ENCODE measurements at places on chromosomes 1 and 21.
A peak's percentile ranks its signal among the peaks of the same experiment; 100 is the strongest.

- no peak for DNase-seq
Measured at GRCh38 chr1:6580593-6581409, 1.0 kb downstream of the ZBTB48 start.

DNA sequence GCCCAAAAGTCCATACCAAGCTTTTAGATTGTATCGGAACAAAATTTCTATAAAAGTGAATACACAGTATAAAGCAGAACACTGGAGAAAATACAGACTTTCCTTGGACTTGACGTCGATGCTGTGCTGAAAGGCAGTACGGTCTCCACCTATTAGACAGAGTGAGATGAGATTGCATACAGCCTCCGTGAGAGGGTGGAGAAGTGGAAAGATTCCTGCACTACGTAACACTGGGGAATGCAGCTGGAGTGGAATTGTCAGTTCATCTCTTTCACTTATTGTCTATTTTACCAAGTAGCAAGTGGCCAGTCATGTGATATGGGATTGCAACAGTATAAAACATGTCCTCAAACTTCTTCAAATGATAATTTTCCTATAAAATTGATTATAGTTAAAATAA lies 209.5 kb downstream of the ZP4 start:
- no peak for DNase-seq

GRCh38 chr1:11339346-11340232 lies 66.6 kb downstream of the UBIAD1 start:
- DNase-seq, result no peak

GRCh38 chr21:30769724-30770431 lies 14.7 kb upstream of the KRTAP21-1 start:
- no peak for DNase-seq

- DNase-seq, result no peak
Measured at GRCh38 chr1:224178894-224179293, 4.1 kb upstream of the DEGS1 start.

- no peak for DNase-seq
Measured at GRCh38 chr1:157916887-157917570, 75.4 kb upstream of the CD5L start.

DNA sequence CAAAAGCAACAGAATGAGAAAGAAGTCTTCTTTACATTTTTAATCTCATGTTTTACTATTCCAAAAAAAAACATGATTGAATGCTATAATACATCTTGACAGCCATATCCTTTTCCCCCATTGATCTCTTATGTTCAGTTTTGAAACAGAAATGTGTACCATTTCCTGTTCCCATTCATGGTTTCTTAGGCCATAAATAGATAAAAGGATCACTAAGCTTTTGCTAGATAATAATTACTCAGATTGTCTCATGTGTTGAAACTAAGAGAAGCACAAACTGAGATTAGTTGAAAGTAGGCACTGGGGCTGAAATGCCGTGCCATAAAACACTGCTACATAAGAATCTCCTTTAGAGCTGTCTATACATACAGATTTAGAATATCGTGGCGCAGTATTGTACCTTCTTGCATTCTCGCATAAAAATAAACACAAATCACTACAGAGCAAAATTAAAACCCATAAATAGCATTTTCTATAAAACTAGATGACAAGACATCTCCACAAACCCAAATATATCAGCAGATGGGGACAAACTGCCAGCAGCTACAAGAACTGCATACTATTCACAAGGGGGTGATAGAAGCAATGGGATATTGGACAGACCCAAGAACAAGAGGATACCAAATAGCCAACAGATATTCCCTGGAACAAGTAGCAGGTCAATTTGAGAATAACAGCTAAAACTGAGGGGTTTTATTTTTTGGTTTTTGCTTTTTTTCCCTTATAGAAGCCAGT lies 405.3 kb upstream of the PRMT6 start:
- no peak for DNase-seq

DNA sequence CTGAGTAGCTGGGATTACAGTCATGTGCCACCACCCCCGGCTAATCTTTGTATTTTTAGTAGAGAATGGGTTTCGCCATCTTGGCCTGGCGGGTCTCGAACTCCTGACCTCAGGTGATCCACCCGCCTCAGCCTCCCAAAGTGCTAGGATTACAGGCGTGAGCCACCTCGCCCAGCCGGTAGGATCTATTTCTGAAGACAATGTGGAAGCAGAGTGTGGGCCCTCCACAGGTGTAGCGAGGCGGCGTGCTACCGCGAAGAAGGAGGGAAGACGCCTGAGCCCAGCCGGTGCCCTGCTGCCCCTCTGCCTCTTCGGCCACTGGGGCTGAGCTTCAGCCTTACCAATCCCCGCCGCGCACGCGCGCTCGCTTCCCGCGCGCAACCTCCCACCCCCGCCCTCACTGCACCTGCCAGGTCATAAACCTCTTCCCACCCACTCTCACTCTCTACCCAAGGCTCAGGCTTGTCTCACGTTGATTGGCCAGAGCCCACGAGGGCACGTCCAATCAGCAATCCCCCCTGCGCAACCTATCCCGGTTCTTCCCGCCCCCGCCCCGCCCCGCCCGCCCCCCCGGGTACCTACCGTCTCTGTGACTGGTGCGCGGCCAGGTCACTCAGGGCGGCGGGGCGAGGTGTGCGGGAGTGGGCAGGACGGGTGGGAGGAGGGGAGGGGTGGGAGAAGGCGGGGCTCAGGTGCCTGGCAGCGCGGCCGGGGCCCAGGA lies 409 bp upstream of the HOOK1 start:
- DNase-seq, result peak; percentile 69

DNA sequence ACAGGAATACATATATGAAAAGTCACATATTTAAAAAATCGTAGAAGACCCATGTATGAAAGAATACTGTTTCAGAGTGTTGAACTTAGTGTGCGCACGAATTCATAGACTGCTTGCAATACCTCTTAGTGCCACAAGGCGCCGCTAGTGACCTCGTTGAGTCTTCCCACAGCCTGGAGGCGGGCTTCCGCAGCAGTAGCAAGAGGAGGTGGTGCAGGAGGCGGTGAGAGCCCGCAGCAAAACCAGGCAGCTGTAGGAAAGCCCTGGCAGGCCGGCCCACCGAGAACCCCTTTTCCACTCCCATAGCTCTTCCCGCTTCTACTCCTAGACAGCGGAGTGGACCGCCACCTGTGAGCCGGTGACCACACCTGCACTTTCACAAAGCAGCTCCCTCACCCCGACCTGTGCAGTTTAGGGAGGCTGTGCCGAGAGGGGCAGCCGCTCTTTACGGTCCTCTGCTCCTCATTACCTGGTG lies 23.5 kb downstream of the MTARC1 start:
- DNase-seq, result peak; percentile 65

DNA sequence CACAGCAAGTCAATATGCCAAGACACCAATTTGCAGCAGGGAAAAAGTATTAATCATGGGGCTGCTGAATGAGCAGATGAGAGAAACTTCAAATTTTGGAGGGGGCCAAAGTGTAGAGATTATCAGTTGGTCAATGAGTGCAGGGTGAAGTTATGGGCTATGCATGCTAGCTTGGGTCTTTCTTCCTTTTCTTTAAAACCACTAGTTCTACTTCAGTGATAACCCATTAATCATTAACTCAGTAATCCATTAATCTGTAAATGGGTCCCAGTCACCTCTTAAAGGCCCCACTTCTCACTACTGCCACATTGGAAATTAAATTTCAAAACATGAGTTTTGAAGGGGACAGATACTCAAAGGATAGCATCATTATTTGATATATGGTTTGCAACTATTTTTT lies 688.6 kb upstream of the ADGRL4 start:
- no peak for DNase-seq

DNA sequence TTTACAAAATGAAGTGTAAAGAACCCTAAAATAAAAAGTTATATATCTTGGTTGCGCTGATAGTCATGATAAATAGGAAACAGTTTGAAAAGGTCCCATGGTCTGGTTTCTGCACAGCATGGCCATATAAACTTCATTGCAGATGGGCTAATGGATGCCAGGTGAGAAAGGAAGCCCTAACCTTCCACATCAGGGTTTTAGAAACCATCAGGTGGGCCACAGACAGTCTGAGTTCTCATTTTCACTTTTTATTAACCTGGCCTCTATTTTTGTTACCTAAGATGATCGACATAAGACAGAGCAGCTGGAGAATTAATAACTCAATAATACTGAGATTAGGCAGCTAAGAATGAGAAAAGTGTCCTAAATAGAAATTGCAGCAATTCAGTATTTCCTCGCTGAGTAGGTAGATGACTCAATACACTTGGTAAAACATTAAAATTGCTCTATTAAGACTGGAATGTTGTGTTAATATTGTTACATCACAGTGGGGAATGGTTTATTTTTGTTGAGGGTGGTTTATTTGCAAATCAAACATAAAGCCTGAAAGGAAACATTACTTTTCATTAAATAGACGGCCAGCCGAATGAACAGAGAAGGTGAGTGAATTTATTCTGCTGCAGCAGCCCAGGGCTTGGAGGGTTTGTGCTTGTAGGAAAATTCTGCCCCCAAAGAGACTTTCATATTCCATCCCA lies 21.1 kb downstream of the C1orf21 start:
- no peak for DNase-seq

- no peak for DNase-seq
Measured at GRCh38 chr21:45611939-45612664, 31.4 kb upstream of the PCBP3 start.

DNA sequence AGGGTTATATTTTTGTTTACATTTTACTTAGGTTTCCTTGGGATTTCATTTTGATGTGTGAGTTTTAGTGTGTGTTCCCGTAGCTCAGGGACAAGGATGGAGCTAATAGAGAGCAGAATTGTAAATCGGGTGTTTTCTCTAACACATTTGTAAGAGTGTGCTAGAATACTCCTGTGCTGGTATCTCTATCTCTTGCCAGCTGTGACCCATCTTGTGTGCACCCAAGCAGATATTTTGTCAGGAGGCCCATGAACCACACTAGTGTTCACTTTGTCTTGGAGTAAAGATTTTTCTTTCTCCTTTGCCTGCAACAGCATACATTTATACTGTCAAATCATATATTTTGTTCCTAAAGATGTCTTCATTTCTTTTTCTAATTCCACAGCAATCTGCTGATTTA lies 23.4 kb downstream of the KRTAP19-8 start:
- DNase-seq, result no peak

DNA sequence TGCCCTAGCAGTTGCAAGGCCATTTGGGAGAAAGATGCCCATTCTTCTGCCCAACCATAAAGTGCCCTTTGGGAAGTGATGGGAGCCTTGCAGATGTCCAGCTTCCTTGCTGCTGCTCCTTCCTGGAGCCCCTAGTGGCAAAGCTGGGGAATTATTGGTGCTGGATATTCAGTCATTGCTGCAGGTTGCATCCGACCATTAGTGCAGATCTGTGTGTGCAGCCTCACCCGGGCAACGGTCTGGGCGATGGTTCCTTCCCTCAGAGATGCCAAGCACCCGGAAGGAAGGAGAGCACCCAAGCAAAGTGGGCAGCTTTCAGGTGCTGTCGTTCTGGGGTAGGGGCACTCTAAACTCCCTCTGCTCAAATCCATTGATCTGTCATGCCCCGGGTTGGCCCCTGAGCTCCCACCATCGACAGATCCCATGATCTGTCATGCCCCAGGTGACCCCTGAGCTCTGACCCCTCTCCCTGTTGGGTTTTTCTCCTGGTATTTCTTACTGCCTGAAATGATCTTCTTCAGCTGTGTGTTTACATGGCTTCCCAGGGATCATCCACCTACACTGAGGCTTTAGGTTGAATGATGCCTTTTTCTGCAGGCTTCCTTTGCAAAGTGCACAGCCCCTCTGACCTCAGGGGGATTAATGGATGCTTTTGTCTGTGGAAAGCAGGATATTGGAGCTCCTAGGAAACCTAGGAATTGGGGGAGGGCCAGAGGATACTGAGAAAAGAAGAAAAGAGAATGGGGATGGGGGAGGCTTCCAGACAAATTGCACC lies 467.5 kb downstream of the PTPRU start:
- no peak for DNase-seq

DNA sequence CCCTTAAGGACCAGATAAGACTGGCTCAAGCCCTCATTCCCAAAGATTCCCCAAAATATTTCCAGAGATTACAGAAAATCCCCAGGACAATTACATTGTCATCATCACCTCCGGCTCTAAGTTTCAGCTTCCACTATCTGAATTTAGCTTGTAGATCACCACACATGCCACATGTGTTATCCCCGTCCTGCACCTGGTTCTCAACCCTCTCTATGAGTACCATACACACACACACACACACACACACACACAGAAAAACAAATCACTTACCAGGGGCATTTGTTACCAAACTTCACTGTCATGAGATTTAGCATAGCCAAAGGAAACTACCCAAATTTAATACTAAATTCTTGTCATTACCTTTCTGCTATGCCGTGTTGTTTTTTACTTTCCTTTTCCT lies 15.4 kb upstream of the TSPAN1 start:
- DNase-seq, result no peak

- no peak for DNase-seq
Measured at GRCh38 chr1:88777604-88778149, 93.6 kb downstream of the PKN2 start.

DNA sequence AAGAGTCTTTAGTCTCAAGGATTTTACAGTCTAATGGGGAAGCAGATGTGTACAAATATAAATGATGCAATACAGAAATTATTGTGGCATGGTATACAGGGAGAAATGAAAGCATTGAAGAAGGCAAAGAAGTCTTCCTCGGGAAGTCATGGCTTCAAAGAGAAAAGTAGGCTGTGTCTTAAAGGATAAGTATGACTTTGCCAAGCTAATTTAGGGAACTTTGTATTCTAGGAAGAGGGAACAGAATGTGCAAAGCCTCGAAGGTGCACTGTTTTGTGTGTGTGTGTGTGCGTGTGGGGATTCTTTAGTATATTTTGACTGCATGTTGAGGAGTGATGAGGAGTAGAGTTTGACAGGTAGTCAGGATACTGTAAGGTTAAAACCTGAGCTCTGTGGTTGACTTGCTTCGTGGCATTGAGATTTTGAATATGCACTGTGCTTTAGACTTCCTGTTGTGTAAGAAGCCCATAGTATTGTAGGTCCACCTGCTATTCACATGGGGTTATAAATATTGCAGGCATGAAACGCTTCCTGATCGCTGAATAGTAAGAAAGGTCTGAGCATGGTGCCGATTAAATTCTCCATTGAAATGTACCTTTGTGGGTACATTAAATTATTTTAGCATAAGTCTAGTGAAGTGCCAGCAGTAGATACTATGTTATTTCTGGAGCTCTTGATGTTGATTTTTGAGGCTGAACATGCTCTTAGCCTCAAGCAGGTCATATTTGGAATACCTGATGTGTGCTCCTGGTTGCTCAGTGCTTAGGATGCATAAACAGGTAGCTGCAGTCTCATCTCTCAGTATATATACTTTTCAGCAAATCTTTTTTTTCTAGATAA lies 8.0 kb downstream of the SMAP2 start:
- DNase-seq, result no peak

DNA sequence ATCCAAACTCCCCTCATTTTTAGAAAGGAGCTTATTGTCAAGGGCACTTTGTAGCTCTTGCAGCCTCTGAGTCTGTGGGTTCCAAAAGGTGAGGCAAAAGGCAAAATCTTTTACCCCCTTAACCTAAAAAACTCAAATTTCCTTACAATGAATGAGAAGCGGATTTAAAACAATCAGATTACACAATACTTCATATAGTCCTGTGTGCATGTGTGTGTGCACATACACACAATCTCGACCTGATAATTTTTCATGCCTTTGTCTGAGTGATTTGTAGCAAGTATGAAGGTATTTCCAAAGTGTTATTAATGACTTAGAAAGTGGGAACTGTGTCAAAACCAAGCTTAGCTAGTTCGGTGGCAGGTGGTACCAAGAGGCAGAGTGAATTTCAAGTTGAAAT lies 42.9 kb downstream of the GRIK1 start:
- DNase-seq, result no peak

Measured in T-helper 2 cell treated with Interferon-gamma antibody and Interleukin-4, amounts not matched to agents 5 μg/mL and 100 μg/mL, for 36 hours (primary cell).